ENCODE measurements at places on chromosomes 3 and 15.
A peak's percentile ranks its signal among the peaks of the same experiment; 100 is the strongest.

DNA sequence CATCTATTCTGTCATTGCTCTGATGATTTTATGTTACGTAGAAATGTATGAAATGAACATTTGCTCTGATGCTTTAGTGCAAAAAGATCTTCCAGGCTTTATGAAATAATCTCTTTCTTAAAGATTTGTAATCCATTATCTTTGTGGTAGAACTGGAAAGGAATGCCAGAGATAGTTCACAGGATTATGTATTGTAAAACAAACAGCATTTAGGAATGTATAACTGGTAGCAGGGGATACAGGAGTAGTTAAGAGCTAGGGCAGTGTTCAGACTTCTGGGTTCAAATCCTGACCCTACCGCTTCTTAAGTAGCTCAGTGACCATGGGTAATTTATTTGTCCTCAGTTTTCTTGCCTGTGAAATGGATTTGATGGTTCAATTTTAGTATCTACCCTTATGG is 429.8 kb upstream of the TPM1 start:
- no peaks in the 10 kb centered on the region for H3K4me1 ChIP-seq
- no peak overlapping the region for H3K4me3 ChIP-seq
- peaks cover 4% of the 10 kb centered on the region for H3K27me3 ChIP-seq
- H3K27ac ChIP-seq: no peak overlapping the region
- H3K36me3 ChIP-seq: no peaks in the 10 kb centered on the region

DNA sequence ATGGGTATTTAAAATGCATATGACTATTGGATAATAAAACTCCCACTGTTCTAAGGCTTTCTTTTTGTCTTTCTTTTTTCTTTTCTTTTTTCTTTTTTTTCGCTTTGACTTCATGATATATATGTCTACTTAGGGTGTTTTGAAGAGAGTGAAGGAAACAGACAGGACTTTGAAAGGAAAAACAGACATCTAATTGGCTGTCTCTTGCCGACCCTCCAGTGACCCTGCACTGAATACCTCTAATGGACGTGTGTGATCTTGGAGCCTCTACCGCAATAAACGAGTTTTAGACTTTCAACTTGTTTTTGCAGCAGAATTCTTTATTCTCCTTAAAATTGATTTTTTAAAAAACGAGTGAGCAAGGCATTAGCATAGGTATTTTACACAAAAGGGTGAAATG is 158.1 kb upstream of the NR2F2 start:
- H3K27ac ChIP-seq: no peak overlapping the region
- H3K27me3 ChIP-seq: peaks cover 5% of the 10 kb centered on the region
- no peak overlapping the region for H3K4me3 ChIP-seq
- H3K4me1 ChIP-seq: no peaks in the 10 kb centered on the region
- no peaks in the 10 kb centered on the region for H3K36me3 ChIP-seq
- no peak for DNase-seq

DNA sequence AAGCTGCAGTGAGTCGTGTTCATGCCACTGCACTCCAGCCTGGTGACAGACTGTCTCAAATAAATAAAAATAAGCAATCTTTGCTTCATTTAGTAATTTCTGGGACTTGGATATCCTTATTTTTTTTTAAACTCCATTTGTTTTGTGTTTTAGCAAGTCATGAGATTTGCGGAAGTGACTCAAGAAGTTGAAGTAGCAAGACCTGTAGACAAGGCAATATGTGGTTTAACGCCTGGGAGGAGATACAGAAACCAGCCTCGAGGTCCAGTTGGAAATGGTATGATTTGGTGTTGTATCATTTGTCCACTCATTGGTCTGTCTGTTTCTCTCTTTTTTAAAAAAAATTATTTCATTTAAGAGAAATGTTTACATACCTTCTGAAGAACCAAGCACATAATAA is 16.6 kb upstream of the RPLP1 start:
- H3K4me3 ChIP-seq: no peak overlapping the region
- DNase-seq: no peak
- H3K27me3 ChIP-seq: no peaks in the 10 kb centered on the region
- no peak overlapping the region for H3K27ac ChIP-seq

DNA sequence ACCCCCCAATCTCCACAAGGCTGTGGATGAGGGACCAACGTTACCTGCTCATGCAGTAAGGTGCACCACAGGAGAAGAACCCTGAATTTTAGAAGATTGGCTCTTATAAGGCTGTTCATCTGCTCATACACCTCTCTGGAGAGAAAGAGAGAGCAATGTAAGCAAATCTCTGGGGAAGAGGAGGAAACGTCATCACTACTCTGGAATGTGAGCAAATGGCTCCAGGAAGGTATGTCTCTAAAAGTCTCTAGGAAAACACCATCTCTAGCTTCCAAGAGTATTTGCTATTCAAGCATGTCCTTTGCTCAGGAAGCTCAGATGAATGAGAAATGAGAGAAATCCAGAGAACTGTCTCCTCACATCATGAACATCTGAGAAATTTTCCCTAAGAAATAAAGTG is 235.4 kb downstream of the TBL1XR1 start:
- H3K27me3 ChIP-seq: no peaks in the 10 kb centered on the region
- no peak for DNase-seq
- no peak overlapping the region for H3K27ac ChIP-seq
- no peak overlapping the region for H3K4me3 ChIP-seq

- H3K27ac ChIP-seq: no peak overlapping the region
- DNase-seq: no peak
- H3K36me3 ChIP-seq: no peaks in the 10 kb centered on the region
- peaks cover 11% of the 10 kb centered on the region for H3K27me3 ChIP-seq
- H3K4me1 ChIP-seq: no peaks in the 10 kb centered on the region
- no peak overlapping the region for H3K4me3 ChIP-seq
These were observed 67.2 kb downstream of the ARHGEF26 start for GRCh38 chr3:154188437-154188836.

DNA sequence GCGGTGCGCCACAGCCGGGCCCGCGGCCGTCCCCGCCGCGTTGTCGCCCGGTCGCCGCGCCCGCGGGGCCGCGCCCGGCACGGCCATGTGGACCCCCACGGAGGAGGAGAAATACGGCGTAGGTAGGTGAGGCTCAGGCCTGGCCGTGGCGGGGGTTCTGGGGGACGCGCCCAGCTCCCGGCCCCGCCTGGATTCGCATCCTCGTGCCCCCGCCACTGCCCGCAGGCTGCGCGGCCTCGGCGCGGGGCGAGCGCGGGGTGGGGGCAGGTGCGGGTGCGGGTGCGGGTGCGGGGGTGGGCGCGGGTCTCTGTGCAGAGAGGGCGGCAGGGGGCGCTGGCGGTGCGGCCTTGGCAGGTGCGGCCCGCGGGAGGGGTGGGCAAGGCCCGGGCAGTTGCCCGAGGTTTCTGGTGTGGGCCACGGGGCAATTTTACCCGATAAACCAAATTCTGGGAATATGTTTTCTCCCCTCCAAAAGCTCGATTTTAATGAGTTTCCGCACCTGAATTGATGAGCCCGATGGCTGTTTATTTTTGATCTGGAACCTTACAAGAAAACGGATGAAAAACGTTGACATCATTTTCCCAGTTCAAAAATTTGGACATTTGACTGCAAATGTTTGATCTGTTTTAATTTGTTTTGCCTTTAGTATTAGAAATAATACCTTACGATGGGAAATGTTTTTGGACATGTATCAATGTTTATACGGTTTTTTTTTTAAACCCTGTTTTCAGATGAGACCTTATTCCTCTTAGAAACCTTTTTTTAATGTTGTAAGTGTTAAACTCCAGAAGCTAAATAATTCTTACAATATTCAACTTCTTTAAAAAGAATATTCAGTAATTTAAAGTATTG is 678 bp downstream of the DOCK3 start:
- H3K36me3 ChIP-seq: no peaks in the 10 kb centered on the region
- peak overlapping the region; percentile 61 for H3K27ac ChIP-seq
- H3K4me3 ChIP-seq: peak overlapping the region; percentile 75
- peaks cover 12% of the 10 kb centered on the region for H3K4me1 ChIP-seq
- peak; percentile 81 for DNase-seq

DNA sequence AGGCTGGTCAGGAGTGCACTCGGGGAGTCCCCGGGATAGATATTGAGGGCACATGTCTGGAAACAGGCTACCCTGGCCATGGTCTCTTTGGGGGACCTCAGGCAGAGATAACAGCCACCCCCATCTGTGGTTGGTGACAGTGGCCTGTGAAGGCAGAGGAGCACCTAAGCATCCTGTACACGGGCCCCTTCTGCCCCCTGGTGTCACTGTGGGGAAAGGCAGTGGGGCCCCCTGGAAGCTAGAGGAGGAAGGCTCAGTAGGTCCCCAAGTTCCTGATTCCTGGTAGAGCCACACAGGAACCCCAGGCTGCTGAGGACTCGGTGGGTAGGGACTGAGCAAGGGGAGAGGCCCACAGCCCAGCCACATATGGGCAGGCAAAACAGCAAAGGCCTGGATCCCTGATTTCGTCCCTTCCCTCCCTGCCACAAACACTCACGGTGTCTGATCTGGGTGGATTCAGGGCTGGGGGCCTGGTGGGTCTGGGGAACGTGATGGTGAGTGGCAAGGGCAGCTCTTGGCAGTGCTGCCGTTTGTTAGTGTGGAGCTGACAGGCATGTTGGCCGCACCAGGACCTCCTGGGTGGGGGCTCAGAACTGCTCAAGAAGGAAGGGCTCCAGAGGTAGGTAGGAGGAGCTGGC is 14.1 kb upstream of the CXCR6 start:
- H3K4me1 ChIP-seq: no peaks in the 10 kb centered on the region
- peaks cover 51% of the 10 kb centered on the region for H3K36me3 ChIP-seq
- no peaks in the 10 kb centered on the region for H3K27me3 ChIP-seq
- H3K27ac ChIP-seq: no peak overlapping the region
- H3K4me3 ChIP-seq: no peak overlapping the region

- no peak overlapping the region for H3K4me3 ChIP-seq
- peaks cover 10% of the 10 kb centered on the region for H3K36me3 ChIP-seq
- DNase-seq: peak; percentile 93
- H3K27me3 ChIP-seq: no peaks in the 10 kb centered on the region
These were observed 31.0 kb downstream of the IDH2 start for GRCh38 chr15:90071220-90071807.

GRCh38 chr3:59326246-59327024 is 276.6 kb upstream of the CFAP20DC start:
- no peak overlapping the region for H3K27ac ChIP-seq
- no peaks in the 10 kb centered on the region for H3K36me3 ChIP-seq
- no peak overlapping the region for H3K4me3 ChIP-seq

- H3K4me3 ChIP-seq: no peak overlapping the region
- no peak for DNase-seq
- peaks cover 2% of the 10 kb centered on the region for H3K36me3 ChIP-seq
- H3K4me1 ChIP-seq: peaks cover 23% of the 10 kb centered on the region
These were observed 272.5 kb downstream of the ZBTB20 start for GRCh38 chr3:114874522-114874971.

DNA sequence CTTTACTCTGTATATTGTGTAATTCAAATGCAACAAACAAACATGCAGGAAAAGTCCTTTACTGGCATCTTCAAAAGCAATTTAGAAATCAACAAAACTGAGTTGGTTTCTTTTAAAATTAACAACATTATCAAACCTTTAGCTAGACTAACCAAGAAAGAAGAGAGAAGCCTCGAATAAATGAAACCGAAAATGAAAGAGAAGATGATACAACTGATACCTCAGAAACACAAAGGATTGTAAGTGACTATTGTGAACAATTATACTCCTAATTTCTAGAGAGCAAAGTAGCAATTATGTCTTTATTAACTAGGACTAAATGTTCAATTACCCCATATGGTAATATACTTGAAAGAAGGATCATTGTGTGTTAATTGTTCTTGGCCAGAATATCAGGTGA is 49.2 kb upstream of the P3H2 start:
- H3K27me3 ChIP-seq: peaks cover 9% of the 10 kb centered on the region
- H3K36me3 ChIP-seq: no peaks in the 10 kb centered on the region
- H3K27ac ChIP-seq: no peak overlapping the region
- DNase-seq: no peak
- peaks cover 10% of the 10 kb centered on the region for H3K4me1 ChIP-seq
- H3K4me3 ChIP-seq: peak overlapping the region; percentile 57

DNA sequence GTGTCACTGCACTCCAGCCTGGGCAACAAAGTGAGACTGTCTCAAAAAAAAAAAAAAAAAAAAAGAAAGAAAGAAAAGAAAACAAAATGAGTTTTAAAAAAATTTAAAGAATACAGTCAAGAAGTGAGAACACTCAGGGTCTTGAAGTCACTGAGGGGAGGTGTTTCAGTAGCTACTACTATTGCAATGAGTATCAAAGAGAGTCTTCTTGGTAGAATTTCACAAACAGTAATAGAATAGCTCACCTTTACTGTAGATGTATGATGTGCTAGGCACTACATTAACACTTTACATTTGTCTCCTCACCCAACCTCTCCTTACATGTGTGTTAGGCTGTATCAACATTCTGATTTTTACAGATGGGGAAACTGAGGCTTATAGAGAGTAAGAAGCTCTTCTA is 43.9 kb downstream of the EOMES start:
- no peak for DNase-seq
- no peak overlapping the region for H3K27ac ChIP-seq
- no peaks in the 10 kb centered on the region for H3K36me3 ChIP-seq
- H3K4me3 ChIP-seq: no peak overlapping the region

- DNase-seq: no peak
- H3K4me1 ChIP-seq: peaks cover 46% of the 10 kb centered on the region
- no peak overlapping the region for H3K27ac ChIP-seq
These were observed 57.5 kb upstream of the KLF13 start for GRCh38 chr15:31268911-31269784.

DNA sequence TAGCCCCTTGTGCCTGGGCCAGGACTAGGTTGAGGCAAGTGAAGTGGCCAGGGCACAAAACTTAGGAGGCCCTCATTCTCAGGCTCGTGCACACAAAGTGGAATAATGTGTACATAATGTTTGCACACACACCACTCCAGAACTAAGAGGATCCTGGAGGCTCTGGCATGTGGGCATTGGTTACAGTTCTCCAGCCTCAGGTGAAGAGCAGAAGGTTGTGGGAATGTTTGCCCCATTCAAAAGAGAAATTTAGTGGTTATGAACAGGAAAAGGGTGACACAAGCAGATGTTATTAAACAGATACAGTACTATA is 31.3 kb downstream of the ASB7 start:
- H3K27me3 ChIP-seq: no peaks in the 10 kb centered on the region
- peaks cover 22% of the 10 kb centered on the region for H3K36me3 ChIP-seq
- no peak for DNase-seq
- no peak overlapping the region for H3K27ac ChIP-seq
- no peak overlapping the region for H3K4me3 ChIP-seq
- peaks cover 38% of the 10 kb centered on the region for H3K4me1 ChIP-seq

- DNase-seq: peak; percentile 15
- H3K4me3 ChIP-seq: no peak overlapping the region
- H3K27me3 ChIP-seq: peaks cover 11% of the 10 kb centered on the region
These were observed 30.8 kb downstream of the GALNT15 start for GRCh38 chr3:16205156-16205870.

GRCh38 chr3:154584974-154585373 is 155.0 kb upstream of the GPR149 start:
- no peak for DNase-seq
- no peaks in the 10 kb centered on the region for H3K4me1 ChIP-seq
- H3K27ac ChIP-seq: no peak overlapping the region
- H3K27me3 ChIP-seq: no peaks in the 10 kb centered on the region

Data from activated CD8-positive, alpha-beta T cell treated with anti-CD3 and anti-CD28 coated beads for 36 hours (primary cell).